ENCODE measurements at places on chromosomes 2 and 18.

DNA sequence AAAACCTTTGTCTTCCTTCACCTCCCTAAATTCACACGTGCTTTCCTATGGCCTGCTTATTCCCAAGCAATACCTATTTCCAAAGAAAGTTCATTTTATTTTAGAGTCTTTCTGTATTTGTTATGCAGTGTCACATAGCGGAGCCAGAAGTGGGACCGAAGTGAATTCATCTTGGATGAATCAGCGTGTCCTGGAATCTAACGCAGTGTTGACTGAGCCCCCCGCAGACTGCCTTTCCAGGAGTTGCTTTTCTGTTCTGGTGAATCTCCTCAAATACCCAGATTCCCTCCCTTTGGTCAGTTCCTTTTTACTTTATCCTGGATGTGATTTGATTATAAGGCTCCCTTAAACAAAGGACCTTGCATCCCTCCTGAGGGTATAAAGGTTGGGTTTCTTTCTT, 10.8 kb downstream of the ALPP start:
- no peak for DNase-seq

- DNase-seq: no peak
Observed at GRCh38 chr2:36820942-36821605, 124.6 kb downstream of the VIT start.

DNA sequence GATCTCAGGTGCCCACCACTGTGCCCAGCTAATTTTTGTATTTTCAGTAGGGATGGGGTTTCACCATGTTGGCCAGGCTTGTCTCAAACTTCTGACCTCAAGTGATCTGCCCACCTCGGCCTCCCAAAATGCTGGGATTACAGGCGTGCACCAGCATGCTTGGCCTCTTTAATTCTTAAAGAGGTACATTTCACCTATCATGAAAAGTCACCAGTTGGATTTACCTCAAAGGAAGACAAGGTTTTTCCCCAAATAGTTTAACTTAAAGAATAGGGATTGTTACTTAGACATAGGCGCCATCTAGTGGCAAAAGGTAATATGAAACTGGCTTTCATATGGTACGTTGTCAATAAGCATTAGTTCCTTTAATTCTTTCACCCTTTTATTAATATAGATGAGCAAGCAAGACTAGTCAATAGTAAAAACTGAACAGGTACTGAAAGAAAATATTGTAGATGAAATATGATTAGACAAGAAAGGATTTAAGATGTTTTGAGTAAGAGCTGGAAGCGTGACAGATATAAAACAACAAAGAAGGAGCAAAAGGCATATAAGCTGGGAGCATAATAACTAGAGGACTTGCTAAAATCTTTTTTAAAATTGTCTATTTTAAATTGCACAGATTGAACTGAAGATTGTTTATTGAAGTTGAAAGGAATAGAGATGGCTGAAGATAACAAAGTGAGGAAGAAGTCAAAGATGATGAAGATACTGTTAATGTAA, 35.0 kb upstream of the PSMD14 start:
- DNase-seq: peak; percentile 56

GRCh38 chr2:166413255-166413654, 37.5 kb upstream of the SCN9A start:
- no peak for DNase-seq

DNA sequence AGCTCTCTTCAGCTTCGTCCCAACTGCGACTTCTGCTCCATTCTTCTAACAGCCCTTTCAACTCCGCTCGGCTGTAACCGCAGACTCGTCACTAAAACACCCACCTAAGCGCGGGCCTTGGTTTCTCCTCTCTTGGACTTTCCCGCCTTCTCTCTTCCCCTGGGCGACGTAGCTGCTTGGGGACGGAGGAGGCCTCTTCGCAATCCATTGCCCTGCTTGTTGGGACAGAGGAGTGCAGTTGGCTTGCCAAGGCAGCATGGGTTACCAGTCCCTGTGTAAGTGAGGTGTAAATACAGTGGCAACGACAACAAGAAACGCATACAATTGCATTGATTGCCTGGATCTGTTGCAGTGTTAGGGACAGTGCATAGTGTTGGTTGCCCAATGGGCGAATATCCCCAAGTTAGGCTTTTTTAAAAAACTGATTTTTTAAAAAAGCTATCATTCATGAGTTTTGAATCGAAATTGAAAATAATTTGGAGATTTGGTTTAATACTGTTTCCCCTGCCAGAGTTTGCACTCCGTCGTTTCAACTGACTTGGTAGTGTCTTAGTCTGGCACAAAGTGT, 484 bp upstream of the DARS1 start:
- DNase-seq: no peak

DNA sequence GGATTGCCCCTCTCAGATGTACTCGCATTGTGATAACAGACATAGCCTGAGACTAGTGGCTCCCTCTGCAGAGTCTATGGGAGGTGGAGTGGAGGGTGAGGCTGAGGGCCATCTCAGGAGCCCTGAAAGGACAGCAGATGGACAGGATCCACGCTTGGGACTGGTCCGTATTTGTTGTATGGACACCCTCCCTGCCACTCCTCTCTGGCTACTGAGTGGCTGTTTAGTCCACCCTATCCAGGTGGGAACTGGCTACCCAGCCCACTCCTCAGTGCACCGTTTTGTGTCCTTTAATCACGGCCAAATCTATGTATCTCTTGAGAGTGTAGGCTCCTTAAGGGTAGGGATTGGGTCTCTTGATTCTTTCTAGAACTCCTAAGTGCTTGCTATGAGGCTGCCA, 4.5 kb upstream of the GLI2 start:
- no peak for DNase-seq

DNA sequence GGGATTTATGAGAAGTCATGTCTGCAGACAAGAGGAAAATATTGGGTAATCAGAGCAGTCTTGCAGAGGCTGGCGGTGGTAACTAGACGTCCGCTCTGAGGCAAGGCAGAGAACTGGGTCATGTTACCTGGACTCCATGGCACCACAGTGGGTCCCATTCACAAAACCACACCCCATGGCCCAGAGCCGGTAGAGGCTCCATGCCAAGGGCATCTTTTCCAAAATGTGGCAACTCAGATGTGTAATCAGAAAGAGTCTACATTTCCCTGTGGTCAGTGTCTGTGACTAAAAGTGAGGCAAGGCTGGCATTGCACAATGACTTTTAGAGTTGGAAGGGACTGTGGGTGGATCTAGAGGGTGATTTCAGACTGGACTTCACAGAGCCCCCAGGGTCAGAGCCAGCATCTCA, 113.1 kb downstream of the MREG start:
- no peak for DNase-seq

- DNase-seq: no peak
Observed at GRCh38 chr2:196247114-196247975, 76.0 kb upstream of the STK17B start.

GRCh38 chr2:12501469-12502158, 215.1 kb upstream of the TRIB2 start:
- no peak for DNase-seq

DNA sequence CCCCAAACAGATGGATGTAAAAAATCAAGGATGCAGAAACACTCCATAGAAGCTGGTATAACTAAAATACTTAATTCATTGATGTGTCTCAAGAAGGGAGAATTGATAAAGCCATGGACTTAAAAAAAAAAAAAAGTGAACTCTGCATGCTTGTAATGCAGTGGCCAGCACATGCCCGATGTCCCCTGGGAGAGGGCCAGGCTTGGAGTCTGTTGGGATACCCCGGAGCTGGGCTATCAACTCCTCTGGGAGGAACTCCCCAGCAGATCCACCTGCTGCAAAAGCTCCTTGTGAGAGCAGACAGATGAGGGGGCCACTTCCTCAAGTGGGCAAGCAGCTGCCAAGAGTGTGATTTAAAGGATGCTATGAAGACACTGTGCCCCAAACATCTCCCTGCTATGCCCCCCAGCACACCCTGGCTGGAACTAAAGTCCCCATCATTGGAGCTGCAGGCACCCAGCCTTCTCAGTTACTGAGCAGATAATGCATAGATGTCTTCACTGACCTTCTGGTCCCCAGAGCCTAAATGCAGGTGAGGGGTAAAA, 311.5 kb upstream of the ID2 start:
- no peak for DNase-seq

DNA sequence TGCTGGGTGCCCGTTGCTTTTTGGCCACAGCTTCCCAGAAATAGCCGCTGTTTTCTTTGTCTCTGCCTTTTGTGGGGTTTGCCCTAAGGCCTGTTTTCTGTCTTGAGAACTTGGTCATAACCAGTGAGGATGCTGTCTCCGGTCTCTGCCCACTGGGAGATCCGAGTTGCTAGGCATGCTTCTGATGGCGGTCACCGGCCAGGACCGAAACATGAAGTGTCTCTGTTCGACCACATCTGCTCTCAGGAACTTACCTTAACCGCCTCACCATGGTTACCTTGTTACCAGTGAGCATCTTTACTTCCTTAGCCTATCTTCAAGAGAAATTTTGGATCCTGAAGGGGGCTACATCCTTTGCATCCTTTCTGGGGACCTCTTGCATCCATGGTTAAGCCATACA, 91.9 kb downstream of the RTP5 start:
- DNase-seq: no peak

- no peak for DNase-seq
Observed at GRCh38 chr2:176704282-176704858, 435.1 kb downstream of the MTX2 start.

DNA sequence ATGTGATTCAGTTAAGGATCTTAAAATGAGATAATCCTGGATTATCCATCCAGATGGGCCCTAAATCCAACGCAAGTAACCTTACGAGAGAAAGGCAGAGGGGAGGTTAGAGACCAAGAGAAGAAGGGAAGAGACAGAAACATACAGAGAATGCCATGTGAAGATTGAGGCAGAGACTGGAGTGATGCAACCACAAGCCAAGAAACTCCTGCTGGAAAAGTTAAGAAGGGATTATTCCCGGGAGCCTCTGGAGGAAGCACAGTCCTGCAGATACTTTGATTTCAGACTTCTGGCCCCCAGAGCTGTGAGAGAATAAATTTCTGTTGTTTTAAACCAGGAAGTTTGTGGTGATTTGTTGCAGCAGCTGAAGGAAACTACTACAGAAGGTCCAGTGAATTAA, 992.7 kb downstream of the BCL11A start:
- no peak for DNase-seq

DNA sequence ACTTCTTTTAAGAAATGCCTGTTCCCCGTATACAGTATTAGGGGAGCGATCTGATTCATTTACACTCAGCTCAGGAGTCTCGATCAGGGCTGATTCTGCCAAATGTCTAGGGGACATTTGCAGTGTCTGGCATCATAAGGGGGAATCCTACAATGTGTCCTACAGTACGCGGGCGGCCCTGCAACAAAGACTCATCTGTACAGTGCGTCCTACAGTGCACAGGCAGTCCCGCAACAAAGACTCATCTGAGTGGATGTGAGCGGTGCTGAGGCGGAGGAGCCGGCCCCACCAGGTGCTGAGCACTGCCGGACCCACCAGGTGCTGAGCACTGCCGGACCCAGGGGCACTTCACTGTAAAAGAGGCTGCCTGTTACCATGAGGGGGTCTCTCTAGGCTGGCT, 102.5 kb downstream of the FAM210A start:
- no peak for DNase-seq

GRCh38 chr2:135960150-135960549, 25.3 kb downstream of the DARS1 start:
- DNase-seq: no peak

GRCh38 chr2:218331745-218332144, 24.9 kb upstream of the CATIP start:
- DNase-seq: no peak

DNA sequence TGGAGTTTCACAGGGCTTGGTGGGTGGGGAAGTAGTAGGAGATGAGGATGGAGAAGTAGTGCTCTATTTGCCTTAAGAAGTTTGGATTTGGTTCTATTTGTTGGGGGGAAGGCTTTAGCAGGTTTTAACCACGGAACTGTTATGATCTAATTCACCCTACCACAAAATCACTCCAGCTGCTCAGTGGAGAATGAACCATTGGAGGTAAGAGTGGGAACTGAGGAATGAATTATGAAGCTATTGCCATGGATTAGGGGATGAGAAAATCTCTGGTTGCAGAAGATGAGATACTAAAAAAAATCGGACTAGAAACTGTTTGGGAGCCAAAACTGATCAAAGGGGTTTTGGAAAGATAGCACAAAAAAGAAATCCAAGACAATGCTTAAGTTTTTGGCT, 488.9 kb downstream of the DLGAP1 start:
- no peak for DNase-seq

Data from NCI-H2227 treated with DMSO at 0.1 percent for 48 hours (cell line).